ENCODE measurements at places on chromosomes 11 and 22. TPM values are rescaled to one million over a fixed set of nuclear protein-coding genes. Genes with fewer than 3 reads are reported as not detected.

Gene SH3BP1
- 46.5 TPM for total RNA-seq

Gene JRKL
- total RNA-seq = 17.8 TPM

Gene MYO7A
- 0.18 TPM for total RNA-seq

Gene TIGD3
- total RNA-seq = 0.30 TPM

Gene NLRP14
- not detected for total RNA-seq

Gene APOL1
- total RNA-seq = 29.1 TPM
